ENCODE measurements at places on chromosomes 6 and 20. TPM values are rescaled to one million over a fixed set of nuclear protein-coding genes. Genes with fewer than 3 reads are reported as not detected.

KCNQ5 gene
- total RNA-seq = 10.8 TPM

PERP gene
- 24.8 TPM for total RNA-seq

CALHM4 gene
- total RNA-seq = not detected

PBOV1 gene
- total RNA-seq = not detected

ZFP57 gene
- total RNA-seq = not detected

DEFB124 gene
- total RNA-seq = not detected

PSORS1C1 gene
- 0.22 TPM for total RNA-seq

SNAP25 gene
- not detected for total RNA-seq

BNIP5 gene
- not detected for total RNA-seq

DLK2 gene
- 0.51 TPM for total RNA-seq

SOBP gene
- total RNA-seq = 1.9 TPM

LINC00237 gene
- not detected for total RNA-seq

BCAS1 gene
- total RNA-seq = not detected

FAM209B gene
- not detected for total RNA-seq

MBOAT1 gene
- total RNA-seq = 4.0 TPM

OR12D1 gene
- not detected for total RNA-seq

EEF1A2 gene
- total RNA-seq = 0.43 TPM

DUSP15 gene
- total RNA-seq = not detected

SLC4A11 gene
- 0.63 TPM for total RNA-seq

RNF182 gene
- total RNA-seq = 2.3 TPM

AFDN gene
- total RNA-seq = 13.8 TPM

NANP gene
- total RNA-seq = 7.1 TPM

All from GM23248 (cell line).